ENCODE measurements at places on chromosomes 5 and 9. TPM values are rescaled to one million over a fixed set of nuclear protein-coding genes. Genes with fewer than 3 reads are reported as not detected.

RNF44 gene
- total RNA-seq: 27.6 TPM

SLC36A2 gene
- total RNA-seq: not detected

PRELID2 gene
- total RNA-seq: 6.7 TPM

MYMK gene
- not detected for total RNA-seq

CDC20B gene
- 0.08 TPM for total RNA-seq

SLC34A1 gene
- total RNA-seq: not detected

CSF2 gene
- 0.36 TPM for total RNA-seq

STX17 gene
- 8.5 TPM for total RNA-seq

PCDHGA5 gene
- total RNA-seq: 0.18 TPM

ANKRD18B gene
- total RNA-seq: 4.2 TPM

INSYN2B gene
- total RNA-seq: 0.63 TPM

CAMK2A gene
- 1.1 TPM for total RNA-seq

PCDHB12 gene
- total RNA-seq: not detected

MOB3B gene
- total RNA-seq: 7.9 TPM

HTR4 gene
- total RNA-seq: not detected

PDLIM4 gene
- 0.47 TPM for total RNA-seq

MEF2C gene
- not detected for total RNA-seq

GFI1B gene
- total RNA-seq: not detected

HK3 gene
- total RNA-seq: not detected

NDUFS4 gene
- 163 TPM for total RNA-seq

PCDHB11 gene
- total RNA-seq: 0.20 TPM

AK1 gene
- total RNA-seq: 37.7 TPM

RNF14 gene
- total RNA-seq: 61.4 TPM

SLC25A2 gene
- total RNA-seq: not detected

CDO1 gene
- total RNA-seq: not detected

KIF20A gene
- 46.6 TPM for total RNA-seq

EIF4E1B gene
- total RNA-seq: not detected

TRAF1 gene
- 4.2 TPM for total RNA-seq

All from A549 treated with ZK216348 at 1 μM for 4 hours (cell line).